Fibroblast of skin of left quadriceps (primary cell): ENCODE measurements at places on chromosomes 13 and 19.
A peak's percentile ranks its signal among the peaks of the same experiment; 100 is the strongest.

DNA sequence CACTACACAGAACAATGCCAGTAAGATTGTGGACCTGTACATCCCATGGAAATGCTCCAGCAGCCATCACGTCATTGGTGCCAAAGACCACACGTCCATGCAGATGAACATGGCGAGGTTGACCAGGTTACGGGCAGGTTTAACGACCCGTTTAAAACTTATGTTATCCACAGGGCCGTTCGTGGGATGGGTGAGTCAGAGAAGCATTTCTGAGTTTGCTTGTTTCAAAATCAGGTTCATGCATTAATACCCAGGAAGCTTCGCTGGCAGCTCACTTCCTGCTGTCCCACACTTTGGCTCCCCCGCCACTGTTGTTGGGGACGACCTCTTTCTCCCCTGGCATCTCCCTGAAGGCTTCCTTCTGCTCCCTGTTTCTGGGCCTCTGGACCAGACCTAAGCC is 194.1 kb downstream of the USP12 start:
- no peak for DNase-seq

DNA sequence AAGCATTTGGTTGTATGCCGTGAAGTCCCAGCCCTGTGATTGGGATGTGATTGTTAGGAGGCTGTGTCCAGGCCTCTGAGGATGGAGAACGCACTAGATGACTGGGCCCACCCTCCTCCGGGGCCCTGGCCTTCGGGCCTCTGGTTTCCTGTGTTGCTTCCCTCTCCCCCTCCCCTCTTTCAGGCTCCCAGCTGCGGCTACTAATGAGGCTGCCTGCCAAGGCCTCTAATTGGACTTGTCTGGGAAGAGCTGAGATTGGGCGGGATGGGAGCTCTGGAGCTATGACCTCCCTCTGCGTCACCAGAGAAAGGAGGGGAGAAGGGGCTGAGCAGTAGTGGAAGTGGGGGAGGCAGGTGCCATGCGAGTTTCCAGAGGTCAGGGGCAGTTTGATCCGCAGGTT is 9.9 kb downstream of the PTH2 start:
- peak; percentile 11 for DNase-seq

GRCh38 chr13:113776231-113777125 is 17.5 kb downstream of the TMEM255B start:
- no peak for DNase-seq

DNA sequence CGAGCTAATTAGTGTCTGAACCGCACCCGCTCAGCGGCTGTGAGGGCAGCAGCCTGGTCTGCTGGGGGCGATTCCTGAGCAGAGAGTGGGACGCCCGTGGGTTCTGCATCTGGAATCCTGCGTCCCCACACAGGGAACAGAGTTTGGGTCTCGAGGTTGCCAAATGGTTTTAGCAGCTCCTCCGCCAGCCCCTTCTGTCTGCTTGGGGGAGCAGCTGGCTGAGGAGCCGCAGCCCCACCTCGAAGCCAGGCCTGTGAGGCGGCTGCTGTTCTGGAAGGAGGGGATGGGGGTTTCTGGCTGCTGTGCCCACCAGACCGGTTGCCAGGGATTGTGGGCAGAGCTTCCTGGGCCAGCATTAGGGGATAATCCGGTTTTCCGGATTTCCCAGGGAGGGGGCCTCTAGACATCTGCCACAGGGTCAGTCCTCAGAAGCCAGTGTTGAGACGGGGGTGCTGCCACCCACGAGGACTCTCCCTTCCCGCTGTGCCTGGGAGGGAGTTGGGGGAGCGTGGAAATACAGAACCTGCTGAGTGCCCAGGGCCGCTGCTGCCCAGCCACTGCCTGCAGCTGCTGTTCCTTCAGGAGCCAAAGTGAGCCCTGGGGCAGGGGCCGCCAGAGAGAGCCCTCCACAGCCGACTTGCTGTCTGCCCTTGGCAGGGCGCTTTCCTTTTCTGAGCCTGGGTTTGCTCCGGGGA is 2.0 kb downstream of the CDC34 start:
- DNase-seq: no peak

- DNase-seq: no peak
These were observed 123.7 kb downstream of the CACNA1A start for GRCh38 chr19:13382633-13382938.

DNA sequence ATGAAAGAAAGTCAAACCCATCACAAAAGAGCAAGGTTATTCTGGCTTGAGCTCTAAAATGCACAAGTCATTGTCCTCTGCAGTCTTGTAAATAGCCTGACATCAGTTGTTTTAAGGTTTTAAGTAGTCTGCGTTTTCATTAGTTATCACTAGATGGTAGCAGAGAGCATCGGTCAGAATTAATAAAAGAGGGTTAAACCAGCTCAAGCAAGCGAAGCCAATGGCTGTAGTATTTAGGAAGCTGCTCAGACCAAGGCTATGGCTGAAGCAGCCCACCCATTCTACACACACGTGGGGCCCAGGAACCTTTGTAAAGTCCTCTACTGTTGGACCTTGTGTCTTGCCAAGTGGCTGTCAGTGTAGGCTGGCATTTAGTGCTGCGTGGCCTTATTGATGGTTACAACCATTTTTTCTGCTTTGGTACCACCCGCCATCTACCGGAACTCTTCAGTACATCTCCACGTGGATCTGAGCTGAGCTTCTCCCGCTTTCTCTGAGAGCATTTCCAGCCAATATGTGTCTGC is 13.3 kb upstream of the ZNF57 start:
- peak; percentile 16 for DNase-seq
